ENCODE measurements at places on chromosomes 6 and 20.

GRCh38 chr20:4617484-4617883, 104.2 kb upstream of the PRND start:
- no peak overlapping the region for H3K4me3 ChIP-seq
- H3K27ac ChIP-seq = no peak overlapping the region
- peaks cover 3% of the 10 kb centered on the region for H3K36me3 ChIP-seq
- peaks cover 16% of the 10 kb centered on the region for H3K27me3 ChIP-seq
- no peak for DNase-seq

DNA sequence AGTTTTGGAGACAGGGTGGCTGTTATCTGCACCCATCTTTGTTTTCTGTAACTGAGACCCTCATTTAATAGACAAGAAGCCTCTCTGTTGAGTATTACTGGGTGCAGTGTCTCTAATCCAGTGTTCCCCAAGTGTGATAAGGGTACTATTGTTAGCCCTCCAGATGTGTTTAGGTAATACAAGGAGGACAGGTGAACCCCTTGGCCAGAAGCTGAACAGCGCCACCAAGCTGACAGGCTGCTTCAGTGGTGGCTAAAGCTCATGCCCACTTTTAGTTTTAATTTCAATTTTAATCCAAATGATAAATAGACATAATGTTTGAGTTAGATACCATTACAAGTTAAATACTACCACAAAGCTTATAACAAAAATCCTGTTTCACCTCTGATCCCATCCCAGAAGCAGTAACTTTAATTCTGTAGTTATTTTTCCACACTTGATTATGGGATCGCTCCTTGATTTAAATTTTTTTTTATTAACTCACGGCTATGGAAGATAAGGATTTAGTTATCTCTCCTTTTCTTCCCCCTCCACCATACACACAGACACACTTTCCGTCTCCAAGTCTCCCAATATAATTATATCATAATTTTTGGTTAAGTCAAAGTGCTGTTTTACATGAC, 8.4 kb upstream of the STK35 start:
- no peaks in the 10 kb centered on the region for H3K4me1 ChIP-seq
- H3K27me3 ChIP-seq = peaks cover 47% of the 10 kb centered on the region
- no peaks in the 10 kb centered on the region for H3K36me3 ChIP-seq
- H3K4me3 ChIP-seq = no peak overlapping the region
- H3K27ac ChIP-seq = no peak overlapping the region
- DNase-seq = peak; percentile 48

GRCh38 chr20:58223358-58223941, 5.0 kb downstream of the ANKRD60 start:
- H3K4me1 ChIP-seq = peaks cover 30% of the 10 kb centered on the region
- peaks cover 82% of the 10 kb centered on the region for H3K27me3 ChIP-seq
- DNase-seq = peak; percentile 52
- peak overlapping the region; percentile 26 for H3K4me3 ChIP-seq

DNA sequence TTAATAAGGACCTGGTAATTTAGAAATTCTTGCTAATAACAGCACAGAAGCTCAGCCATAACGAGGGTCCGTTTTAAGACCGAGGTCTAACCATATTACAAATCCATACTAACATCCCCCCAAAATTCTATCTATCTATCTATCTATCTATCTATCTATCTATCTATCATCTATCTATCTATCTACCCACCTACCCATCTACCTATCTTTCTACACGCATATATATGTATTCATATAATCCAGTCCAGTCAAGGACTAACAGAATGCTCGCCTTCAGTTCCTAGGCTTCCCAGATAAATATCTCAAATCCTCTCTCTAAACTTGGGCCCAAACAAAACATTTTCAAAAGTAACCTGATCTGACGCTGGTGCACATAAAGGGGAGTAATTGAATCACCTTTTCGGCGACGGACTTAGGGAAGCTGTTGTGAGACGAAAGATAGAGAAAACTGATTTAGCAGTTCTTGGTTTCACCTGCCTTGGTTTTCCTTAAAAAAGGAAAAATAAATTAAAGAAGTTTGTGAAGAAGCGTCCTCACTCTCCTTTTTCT, 14.5 kb downstream of the HMGN4 start:
- no peak overlapping the region for H3K27ac ChIP-seq
- peaks cover 2% of the 10 kb centered on the region for H3K36me3 ChIP-seq
- H3K4me3 ChIP-seq = no peak overlapping the region
- H3K27me3 ChIP-seq = no peaks in the 10 kb centered on the region

- no peak overlapping the region for H3K4me3 ChIP-seq
- peak overlapping the region; percentile 77 for H3K27ac ChIP-seq
- no peak for DNase-seq
- H3K4me1 ChIP-seq = peaks cover 48% of the 10 kb centered on the region
- no peaks in the 10 kb centered on the region for H3K27me3 ChIP-seq
Measured at GRCh38 chr6:157017861-157018260, 240.7 kb downstream of the ARID1B start.

DNA sequence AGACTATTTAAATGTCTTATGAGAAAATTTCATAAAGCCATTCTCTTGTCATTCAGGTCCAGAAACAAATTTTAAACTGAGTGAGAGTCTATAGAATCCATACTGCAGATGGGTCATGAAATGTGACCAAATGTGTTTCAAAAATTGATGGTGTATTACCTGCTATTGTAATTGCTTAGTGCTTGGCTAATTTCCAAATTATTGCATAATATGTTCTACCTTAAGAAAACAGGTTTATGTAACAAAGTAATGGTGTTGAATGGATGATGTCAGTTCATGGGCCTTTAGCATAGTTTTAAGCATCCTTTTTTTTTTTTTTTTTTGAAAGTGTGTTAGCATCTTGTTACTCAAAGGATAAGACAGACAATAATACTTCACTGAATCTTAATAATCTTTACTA, 5.0 kb downstream of the MARCKS start:
- H3K4me1 ChIP-seq = peaks cover 5% of the 10 kb centered on the region
- H3K27me3 ChIP-seq = peaks cover 29% of the 10 kb centered on the region
- no peak overlapping the region for H3K27ac ChIP-seq
- DNase-seq = no peak
- peaks cover 3% of the 10 kb centered on the region for H3K36me3 ChIP-seq
- no peak overlapping the region for H3K4me3 ChIP-seq

DNA sequence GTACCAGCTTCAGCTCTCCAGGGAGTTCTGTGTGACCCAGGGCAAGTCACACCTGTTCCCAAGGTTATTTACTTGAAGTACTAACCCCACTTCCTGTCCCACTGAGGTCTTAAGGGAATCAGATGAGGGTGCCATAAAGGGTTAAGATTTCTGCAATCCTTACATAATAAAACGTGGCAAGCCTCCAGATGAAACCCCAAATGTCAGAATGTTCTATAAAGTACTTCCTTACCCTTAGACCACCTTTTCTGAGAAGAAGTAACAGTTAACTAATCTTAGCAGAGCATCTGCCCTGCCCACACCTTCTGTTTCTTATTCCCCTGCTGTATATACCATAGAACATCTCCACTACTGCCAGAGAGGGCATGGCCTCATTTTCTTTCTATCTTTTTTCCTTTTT, 6.0 kb upstream of the AVP start:
- H3K27me3 ChIP-seq = no peaks in the 10 kb centered on the region
- peaks cover 16% of the 10 kb centered on the region for H3K4me1 ChIP-seq
- H3K27ac ChIP-seq = no peak overlapping the region
- DNase-seq = no peak
- no peaks in the 10 kb centered on the region for H3K36me3 ChIP-seq

GRCh38 chr6:51495096-51495495, 592.3 kb downstream of the PKHD1 start:
- DNase-seq = no peak
- H3K36me3 ChIP-seq = no peaks in the 10 kb centered on the region
- no peak overlapping the region for H3K4me3 ChIP-seq
- no peaks in the 10 kb centered on the region for H3K4me1 ChIP-seq
- H3K27ac ChIP-seq = no peak overlapping the region
- H3K27me3 ChIP-seq = no peaks in the 10 kb centered on the region

DNA sequence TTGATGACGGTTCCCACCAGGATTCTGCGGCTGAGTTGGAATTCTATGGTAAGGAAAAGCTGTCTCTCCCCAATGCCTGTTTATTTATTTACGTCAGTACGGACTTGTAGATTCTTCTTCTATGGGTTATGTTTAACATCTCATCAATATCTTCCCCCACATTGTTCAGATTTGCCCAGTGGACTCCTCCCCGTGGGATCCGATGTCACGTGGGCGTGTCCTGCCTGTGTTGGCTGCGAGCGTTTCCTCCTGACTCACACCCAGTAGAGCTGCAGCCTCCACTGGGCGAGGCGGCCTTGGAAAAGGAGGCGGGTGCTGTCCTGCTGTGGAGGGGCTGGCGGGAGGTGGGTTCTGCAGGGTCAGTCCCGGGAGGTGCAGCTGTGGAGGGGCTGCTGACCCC, 46.8 kb upstream of the SLCO4A1 start:
- H3K4me1 ChIP-seq = peaks cover 5% of the 10 kb centered on the region
- DNase-seq = no peak
- H3K36me3 ChIP-seq = no peaks in the 10 kb centered on the region
- H3K4me3 ChIP-seq = no peak overlapping the region

DNA sequence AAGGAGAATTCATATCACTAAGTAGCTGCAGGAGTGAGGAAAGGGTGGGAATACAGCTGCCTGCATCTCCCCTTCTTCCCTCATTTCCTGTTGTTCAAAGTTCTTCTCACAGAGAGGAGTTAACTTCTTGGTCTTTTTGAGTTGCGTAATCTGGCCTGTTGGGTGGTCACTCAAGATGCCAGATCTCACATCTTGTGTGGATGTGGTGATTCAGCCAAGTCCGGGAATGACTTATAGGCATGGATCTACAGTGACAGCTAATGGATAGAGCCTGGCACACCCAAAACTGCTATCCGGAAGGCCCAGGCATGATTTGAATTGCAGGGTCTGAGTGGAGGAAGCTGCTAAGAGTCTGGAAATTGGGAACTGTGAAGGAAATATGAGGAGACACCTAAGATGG, 100.2 kb upstream of the SLC35B3 start:
- no peak overlapping the region for H3K27ac ChIP-seq
- no peak for DNase-seq
- no peak overlapping the region for H3K4me3 ChIP-seq
- H3K4me1 ChIP-seq = no peaks in the 10 kb centered on the region
- peaks cover 5% of the 10 kb centered on the region for H3K36me3 ChIP-seq
- no peaks in the 10 kb centered on the region for H3K27me3 ChIP-seq

DNA sequence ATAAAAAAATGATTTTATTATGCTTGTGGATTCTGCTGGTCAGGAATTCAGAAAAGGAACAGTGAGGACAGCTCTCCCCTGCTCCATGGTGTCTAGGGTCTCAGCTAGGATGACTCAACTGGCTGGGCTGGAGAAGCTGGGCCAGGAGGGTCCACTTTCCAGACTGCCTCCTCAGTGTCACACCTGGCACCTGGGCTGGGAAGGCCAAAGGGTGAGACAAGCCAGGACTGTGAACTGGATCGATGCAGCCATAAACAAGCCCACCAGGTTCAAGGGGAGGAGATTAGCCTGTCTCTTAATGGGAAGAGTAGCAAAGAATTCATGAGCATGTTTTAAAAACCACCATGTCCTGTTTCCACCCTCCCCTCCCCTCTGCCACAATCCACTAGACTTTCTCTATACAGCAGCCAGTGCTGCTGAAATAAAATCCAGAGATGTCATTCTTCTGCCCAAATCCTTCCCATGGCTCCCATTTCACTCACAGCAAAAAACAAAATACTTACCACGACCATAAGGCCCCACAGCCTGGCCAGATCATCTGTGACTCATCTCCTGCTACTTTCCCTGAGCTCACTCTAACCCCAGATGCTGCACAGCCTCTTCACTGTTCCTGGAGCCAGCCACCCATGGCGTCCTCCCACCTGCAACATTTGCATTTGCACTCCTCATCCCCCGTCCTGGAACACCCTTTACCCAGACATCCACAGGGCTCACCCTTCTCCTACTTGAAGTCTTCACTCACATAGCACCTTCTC, 13.8 kb downstream of the SPTLC3 start:
- no peak for DNase-seq
- H3K27me3 ChIP-seq = no peaks in the 10 kb centered on the region
- no peak overlapping the region for H3K4me3 ChIP-seq
- no peak overlapping the region for H3K27ac ChIP-seq
- H3K36me3 ChIP-seq = peaks cover 12% of the 10 kb centered on the region

GRCh38 chr20:62175711-62176110, 7.1 kb upstream of the MTG2 start:
- no peaks in the 10 kb centered on the region for H3K4me1 ChIP-seq
- H3K36me3 ChIP-seq = no peaks in the 10 kb centered on the region
- no peak overlapping the region for H3K27ac ChIP-seq
- no peak for DNase-seq
- no peak overlapping the region for H3K4me3 ChIP-seq
- H3K27me3 ChIP-seq = no peaks in the 10 kb centered on the region

DNA sequence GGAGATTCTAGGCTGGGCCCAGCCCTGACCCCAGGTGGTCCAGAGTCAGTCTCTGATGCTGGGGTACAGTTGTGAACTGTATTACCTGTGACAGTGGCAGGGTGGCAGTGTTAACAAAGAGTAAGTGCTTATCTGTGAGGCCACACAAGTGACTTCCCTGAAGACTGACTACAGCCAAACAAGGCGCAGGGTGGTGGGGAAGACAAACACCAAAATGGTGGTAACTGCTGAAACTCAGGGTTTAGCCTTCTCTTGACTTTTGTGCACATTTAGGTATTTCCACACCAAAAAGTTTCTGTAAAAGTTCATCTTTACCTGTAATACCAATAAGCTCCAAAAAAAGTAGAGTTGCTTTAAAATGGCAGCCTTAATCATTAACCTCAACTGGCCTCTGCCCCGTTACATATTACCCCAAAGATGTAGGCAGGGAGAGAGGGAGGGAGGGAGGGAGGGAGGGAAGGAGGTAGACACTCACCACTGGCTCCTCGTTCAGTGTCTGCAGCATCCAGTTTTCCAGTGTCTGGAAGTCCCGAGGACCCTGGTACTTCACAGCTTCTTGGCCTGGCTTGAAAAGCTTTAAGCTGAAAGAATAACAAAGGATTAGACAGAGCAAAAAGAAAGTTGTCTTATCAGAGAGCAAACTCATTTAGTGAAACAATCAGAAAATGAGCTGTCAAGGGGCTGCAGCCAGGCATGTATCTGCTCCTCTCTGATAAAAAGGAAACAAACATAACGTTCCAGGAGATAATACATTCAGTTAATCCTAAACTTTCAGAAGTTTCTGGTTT, 11.3 kb downstream of the TXNDC5 start:
- H3K4me1 ChIP-seq = no peaks in the 10 kb centered on the region
- no peak for DNase-seq
- no peak overlapping the region for H3K27ac ChIP-seq
- no peaks in the 10 kb centered on the region for H3K27me3 ChIP-seq
- peaks cover 16% of the 10 kb centered on the region for H3K36me3 ChIP-seq

DNA sequence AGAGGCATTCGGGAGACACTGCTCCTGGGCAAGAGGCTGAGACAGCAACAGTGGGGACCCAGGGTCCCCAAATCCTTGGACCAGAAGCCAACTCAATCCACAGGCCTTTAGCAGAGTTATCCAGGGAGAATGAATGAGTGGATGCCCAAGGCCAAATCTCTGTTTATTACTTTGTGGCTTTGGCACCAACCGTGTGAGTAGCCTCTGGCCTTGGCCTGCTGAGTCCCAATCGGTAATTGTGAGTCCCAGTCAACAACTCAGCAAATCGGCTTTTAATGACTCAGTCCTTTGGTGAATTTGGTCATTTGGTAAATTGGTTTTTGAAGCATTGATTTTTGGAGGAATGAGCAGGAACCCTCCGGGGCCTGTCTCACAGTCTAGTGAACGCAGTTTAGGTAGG, 29.1 kb upstream of the ECI2 start:
- H3K4me3 ChIP-seq = no peak overlapping the region
- no peaks in the 10 kb centered on the region for H3K4me1 ChIP-seq
- H3K27me3 ChIP-seq = peaks cover 6% of the 10 kb centered on the region
- DNase-seq = no peak
- H3K27ac ChIP-seq = no peak overlapping the region

- DNase-seq = no peak
- no peak overlapping the region for H3K27ac ChIP-seq
- H3K27me3 ChIP-seq = no peaks in the 10 kb centered on the region
- no peaks in the 10 kb centered on the region for H3K36me3 ChIP-seq
Measured at GRCh38 chr6:147611992-147612391, 103.5 kb downstream of the SAMD5 start.

Measured in activated T-cell treated with anti-CD3 and anti-CD28 coated beads, Interleukin-2, amount 50 U/mL, for 72 hours (primary cell).